ENCODE measurements at places on chromosomes 6 and 20. TPM values are rescaled to one million over a fixed set of nuclear protein-coding genes. Genes with fewer than 3 reads are reported as not detected.

DNA sequence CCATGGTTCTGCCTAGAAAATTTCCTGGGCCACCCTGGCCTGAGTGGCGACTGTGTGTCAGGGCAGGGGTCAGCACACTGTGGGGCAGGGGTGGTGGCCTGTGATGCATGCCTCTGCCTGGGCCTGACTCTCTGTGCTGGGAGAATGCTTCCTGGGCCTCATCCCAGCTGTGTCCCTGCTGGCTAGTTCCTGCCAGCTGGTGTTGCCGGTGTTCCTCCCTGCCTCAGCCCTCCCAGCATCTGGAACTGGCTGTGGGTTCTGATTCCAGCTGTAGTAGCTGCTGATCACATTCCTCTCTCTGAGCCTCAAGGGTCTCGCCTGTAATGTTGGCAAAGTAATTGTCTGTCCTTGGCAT lies 101.5 kb downstream of the SYCP2 start:
- DNase-seq: no peak

DNA sequence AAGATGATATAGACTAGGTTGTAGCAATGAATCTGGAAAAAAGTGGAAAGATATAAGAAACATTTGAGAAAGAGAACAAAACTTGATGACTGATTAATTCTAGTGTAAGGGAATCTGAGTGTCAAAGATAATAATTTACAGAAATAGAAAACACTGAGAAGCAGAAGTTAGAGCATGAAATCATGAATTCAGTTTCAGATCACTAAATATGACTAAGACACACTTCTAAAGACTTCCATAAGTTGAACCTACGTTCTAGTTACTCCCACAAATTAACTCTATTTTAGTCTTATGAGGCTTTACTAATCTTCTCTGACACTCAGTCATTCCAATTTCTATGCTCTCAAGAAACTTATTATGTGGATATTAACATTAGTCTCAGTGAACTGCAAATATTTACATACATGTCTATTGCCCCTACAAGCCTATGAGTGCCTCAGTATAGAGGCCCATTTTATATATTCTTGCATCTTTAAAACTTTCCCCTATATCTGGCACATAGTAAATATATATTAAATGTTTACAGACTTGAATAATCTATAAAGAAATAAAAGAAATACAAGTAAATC lies 30.4 kb downstream of the IBTK start:
- DNase-seq: no peak

DNA sequence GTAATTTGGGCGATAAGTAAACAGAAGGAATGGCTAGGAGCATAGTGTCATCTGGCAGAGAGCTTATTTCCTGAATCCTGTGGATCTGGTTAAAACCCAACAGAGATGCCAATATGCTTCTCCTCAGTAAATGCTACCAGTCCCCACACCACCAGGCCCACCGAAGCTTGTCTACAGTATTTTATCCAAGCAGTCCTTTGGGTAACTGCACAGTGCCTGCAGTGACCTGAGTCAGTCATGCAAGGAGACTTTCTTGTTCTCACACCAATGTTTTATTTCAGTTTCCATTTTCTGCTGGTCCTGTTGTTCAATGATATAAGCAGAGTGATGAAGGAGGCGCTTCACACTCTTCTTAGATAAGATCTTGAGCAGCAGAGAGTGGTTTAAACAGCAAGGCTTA lies 326.3 kb downstream of the RIMS1 start:
- DNase-seq: no peak

GRCh38 chr6:110063594-110064263 lies 85.6 kb downstream of the GPR6 start:
- DNase-seq: no peak

GRCh38 chr20:8782804-8783203 lies 286.1 kb upstream of the PLCB4 start:
- DNase-seq: no peak

- no peak for DNase-seq
Measured at GRCh38 chr6:814378-815347, 121.7 kb upstream of the EXOC2 start.

- peak; percentile 44 for DNase-seq
Measured at GRCh38 chr20:17503301-17504065, 27.7 kb downstream of the BFSP1 start.

GRCh38 chr20:33810259-33810658 lies 889 bp upstream of the CHMP4B start:
- no peak for DNase-seq

- DNase-seq: no peak
Measured at GRCh38 chr6:108806171-108806570, 42.1 kb upstream of the ARMC2 start.

GRCh38 chr6:97656236-97656635 lies 373.2 kb upstream of the MMS22L start:
- DNase-seq: no peak

DNA sequence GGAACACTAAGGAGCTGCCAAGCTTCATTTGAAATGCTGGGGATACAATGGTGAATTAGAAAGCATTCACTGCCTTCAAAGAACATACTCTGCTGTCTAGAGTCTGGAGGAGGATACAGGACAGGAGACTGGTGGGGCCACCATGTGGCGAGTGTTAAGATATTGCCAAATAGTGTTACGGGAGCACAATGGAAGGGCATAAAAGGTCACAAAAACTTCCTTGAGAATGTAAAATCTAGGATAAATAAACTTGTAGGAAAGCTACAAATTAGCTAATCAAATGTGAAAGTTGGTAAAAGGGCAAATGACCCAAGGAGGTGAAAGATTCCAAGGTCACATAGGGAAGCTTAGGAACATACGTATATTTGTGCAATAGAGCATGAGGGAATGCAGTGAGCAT lies 271.7 kb downstream of the RFPL4B start:
- DNase-seq: no peak

DNA sequence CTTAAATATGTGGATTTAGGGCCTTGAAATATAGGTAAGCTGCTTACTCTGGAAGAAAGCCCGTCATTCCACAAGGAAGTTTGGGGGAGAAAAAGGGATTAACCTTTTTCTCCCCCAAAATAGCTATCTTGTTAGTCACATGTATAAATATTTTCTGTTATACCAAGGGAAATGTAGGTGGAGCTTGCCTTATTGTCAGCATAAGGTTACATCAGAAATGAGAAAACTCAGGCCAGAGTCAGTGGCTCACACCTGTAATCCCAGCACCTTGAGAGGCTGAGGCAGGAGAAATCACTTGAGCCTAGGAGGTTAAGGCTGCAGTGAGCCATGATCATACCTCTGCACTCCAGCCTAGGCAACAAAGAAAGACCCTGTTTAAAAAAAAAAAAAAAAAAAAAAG lies 129.9 kb downstream of the LRFN2 start:
- DNase-seq: no peak

DNA sequence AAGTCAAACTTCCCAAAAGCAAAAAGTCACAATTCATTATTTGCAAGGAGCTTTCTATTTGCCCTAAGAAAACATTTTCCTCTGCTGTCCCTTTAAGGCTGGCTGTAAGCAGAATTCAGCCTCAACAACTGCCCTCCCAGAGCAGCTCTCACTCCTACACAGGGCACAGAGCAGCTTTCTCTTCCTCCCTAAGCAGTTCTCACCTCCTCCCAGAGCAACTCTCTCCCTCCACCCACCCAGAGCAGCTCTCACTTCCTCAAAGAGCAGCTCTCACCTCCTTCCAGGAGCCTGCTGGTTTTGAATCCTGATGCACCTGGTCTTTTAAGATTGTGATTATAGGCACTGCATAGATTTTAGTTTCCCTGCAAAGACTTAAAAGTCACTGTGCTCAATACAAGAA lies 120.6 kb upstream of the TMEM181 start:
- DNase-seq: no peak

DNA sequence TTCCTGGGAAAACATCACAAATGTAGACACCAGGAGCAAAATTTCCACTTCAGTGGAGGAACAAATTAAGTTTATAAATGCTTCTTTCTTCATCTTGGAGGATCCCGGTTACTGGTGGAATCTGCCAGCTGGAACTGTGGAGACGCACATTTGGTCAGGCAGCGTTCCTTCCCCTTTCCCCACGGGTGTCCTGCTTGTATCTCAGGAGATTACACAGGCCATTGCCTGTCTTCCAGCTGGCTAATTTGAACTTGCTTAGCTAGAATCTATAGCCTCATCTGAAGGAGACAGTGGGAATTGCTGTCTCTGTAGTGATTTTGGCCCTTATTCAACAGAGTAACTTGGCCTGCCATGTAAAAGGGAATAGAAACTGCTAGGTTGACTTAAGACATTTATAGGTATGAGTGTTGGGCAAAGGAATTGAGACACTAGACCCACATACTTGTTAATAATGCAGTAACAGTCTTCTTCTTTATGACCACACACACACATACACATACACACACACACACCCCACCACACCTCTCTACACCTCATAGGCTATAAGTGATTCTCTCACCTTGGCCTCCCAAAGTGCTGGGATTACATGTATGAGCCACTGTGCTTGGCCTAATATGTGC lies 34.4 kb downstream of the TSBP1 start:
- DNase-seq: no peak

- peak; percentile 83 for DNase-seq
Measured at GRCh38 chr6:34237722-34238584, 1.3 kb downstream of the HMGA1 start.

GRCh38 chr6:170289951-170290295 lies 955 bp downstream of the DLL1 start:
- no peak for DNase-seq

DNA sequence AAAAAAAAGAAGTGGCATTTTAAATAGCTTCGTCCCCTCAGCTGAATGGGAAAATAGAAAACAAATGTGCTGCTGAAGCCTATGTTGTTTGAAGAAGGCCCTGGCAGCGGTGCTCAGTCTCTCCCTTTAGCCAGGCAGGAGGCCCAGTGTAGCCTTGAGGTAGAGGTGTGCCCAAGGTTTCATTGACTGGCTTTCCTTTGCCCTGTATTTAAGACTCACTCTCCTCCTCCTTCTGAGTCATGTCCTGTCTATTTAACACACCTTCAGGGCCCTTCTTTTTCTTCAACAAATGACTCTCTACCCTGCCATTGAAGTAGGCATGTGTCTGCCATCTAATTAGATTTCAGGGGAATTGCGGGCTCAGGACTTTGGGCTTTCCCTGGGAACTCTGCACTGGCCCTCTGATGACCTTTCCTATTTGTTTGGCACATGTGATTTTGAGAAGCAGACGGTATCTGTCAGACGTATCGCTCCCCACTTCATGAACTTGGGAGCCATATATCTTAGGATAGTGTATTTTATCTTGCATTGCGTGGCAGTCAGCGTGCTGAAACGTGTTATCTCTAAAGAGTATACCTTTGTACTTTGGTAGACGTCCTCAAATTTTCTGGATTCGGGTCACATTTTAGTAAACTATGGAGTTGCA lies 4.3 kb downstream of the TJAP1 start:
- no peak for DNase-seq

DNA sequence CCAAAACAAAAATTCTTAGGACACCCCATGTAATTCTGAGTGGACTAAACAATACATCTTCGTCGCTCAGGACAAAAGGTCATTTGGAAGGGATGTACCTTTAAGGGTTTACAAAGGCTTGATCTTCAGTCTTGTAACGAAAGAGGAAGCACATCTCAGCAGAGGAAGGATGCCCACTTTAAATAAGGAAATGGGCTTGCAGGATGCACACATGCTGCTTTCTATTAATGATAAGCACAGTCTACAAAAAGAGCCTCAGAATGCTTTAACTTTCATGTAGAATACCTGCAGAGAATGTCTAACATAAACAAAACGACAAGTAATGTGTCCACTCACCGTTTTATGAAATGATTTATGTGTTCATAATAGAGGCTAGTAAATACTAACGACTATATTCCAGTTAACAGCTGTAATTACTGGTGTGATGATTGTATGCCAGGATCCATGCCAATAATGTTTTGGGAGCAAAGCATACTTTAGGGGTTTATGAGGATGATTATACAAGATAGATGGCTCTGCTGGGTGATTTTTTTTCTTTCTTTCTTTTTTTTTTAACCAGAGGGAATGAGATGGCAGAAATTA lies 216.9 kb downstream of the GMDS start:
- no peak for DNase-seq

DNA sequence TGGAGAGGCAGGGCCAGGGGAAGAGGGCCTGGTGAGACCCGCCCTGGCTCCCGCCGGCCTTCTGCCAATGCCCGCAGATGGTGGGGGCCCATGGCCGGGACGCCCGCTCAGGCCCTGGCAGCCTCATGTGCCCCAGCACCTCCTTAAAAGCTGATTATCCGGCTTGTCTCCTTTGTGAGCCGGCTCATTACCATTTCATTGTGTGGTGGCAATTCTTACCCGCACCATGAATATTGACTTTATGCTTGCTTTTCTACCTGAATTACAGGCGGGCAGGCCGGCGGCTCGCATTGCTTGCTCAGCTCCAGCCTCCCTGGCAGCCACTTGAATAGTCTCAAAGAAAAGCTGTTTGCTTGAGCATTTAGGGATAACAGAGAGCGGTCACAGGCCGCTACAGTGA lies 120.0 kb upstream of the JAG1 start:
- no peak for DNase-seq

- DNase-seq: no peak
Measured at GRCh38 chr6:121465101-121465500, 29.7 kb downstream of the GJA1 start.

GRCh38 chr6:109295109-109295773 lies 87.0 kb downstream of the CD164 start:
- DNase-seq: no peak

DNA sequence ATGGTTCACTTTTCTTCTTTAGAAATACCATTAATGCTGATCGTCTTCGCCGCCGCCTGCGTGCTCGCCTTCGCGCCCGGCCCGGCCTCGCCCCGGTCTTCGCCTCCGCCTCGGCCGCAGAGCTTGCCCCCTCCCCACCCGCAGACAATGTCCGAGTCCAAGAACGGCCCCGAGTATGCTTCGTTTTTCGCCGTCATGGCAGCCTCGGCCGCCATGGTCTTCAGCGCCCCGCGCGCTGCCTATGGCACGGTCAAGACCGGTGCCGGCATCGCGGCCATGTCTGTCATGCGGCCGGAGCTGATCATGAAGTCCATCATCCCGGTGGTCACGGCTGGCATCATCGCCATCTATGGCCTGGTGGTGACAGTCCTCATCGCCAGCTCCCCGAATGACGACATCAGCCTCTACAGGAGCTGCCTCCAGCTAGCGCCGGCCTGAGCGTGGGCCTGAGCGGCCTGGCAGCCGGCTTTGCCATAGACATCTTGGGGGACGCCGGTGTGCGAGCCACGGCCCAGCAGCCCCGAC lies 4.8 kb upstream of the PRPH2 start:
- DNase-seq: no peak

DNA sequence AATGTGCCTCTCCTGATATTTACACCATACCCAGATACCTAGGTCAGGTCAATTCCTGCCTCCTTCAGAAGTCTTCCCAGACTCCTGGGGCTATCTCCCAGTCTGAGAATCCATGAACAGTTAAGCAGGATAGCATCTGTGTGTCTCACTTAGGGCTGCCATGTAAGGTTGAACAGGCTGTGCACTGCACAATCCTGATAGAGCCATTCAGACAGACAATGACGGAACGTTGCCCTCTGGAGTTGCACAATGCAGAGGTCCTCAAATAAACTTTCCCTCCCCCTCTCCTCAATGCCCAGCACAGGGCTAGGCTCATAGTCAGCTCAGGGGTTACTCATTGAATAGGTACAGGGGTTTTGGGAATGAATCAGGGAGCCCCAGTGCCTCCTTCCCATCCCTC lies 89.7 kb downstream of the CD40 start:
- DNase-seq: no peak

Gene OPN5
- total RNA-seq: not detected

Gene BAG2
- total RNA-seq: 7.1 TPM

Gene RIMS4
- total RNA-seq: not detected

Gene KCNS1
- total RNA-seq: not detected

Gene RBBP8NL
- total RNA-seq: not detected

Gene PRND
- total RNA-seq: not detected

Gene CALHM6
- 0.71 TPM for total RNA-seq

Gene WFDC11
- total RNA-seq: not detected

Gene B3GAT2
- not detected for total RNA-seq
